Neuronal stem cell (in vitro differentiated cells): ENCODE measurements at places on chromosomes 11 and 22.

GRCh38 chr11:21461701-21462100 is 731.2 kb upstream of the ANO5 start:
- H3K4me3 ChIP-seq, result no peak overlapping the region
- H3K4me1 ChIP-seq, result no peaks in the 10 kb centered on the region
- no peaks in the 10 kb centered on the region for H3K27me3 ChIP-seq
- no peaks in the 10 kb centered on the region for H3K36me3 ChIP-seq
- H3K27ac ChIP-seq, result no peak overlapping the region

GRCh38 chr11:70364745-70365543 is 33.4 kb upstream of the CTTN start:
- peaks cover 91% of the 10 kb centered on the region for H3K36me3 ChIP-seq
- H3K27me3 ChIP-seq, result no peaks in the 10 kb centered on the region
- H3K27ac ChIP-seq, result no peak overlapping the region
- no peak overlapping the region for H3K4me3 ChIP-seq
- DNase-seq, result no peak

- peaks cover 2% of the 10 kb centered on the region for H3K4me1 ChIP-seq
- no peak for DNase-seq
- no peaks in the 10 kb centered on the region for H3K27me3 ChIP-seq
- no peak overlapping the region for H3K27ac ChIP-seq
These were observed 347.2 kb upstream of the B3GAT1 start for GRCh38 chr11:134759274-134759673.

GRCh38 chr11:30045921-30046577 is 29.2 kb upstream of the KCNA4 start:
- no peaks in the 10 kb centered on the region for H3K4me1 ChIP-seq
- no peaks in the 10 kb centered on the region for H3K36me3 ChIP-seq
- H3K27me3 ChIP-seq, result no peaks in the 10 kb centered on the region

- no peaks in the 10 kb centered on the region for H3K27me3 ChIP-seq
- no peak for DNase-seq
- no peak overlapping the region for H3K4me3 ChIP-seq
- no peaks in the 10 kb centered on the region for H3K36me3 ChIP-seq
- H3K4me1 ChIP-seq, result no peaks in the 10 kb centered on the region
- H3K27ac ChIP-seq, result no peak overlapping the region
These were observed 813.7 kb downstream of the NTM start for GRCh38 chr11:132184079-132184478.

DNA sequence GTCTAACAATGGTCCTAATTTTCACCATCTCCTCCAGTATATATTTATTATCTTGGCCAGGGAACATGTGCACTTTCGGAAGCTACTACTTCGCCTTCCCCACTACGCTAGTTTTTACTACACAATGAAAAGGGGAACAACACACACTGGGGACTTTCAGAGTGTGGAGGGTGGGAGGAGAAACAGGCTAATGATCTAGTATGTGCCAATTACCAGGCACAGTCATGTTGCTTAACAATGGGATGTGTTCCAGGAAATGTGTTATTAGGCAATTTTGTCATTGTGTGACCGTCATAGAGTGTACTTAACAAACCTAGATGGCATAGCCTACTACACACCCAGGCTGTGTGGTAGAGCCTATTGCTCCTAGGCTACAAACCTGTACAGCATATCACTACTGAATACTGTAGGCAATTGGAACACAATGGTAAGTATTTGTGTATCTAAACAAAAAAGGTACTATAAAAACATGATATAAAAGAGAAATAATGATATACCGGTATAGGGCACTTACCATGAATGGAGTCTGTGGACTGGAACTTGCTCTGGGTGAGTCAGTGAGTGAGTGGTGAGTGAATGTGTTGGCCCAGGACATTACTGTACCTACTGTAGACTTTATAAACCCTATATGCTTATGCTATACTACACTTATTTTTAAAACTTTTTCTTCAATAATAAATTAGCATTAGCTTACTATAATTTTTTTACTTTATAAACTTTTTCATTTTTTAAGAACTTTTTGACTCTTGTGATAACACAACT is 20.1 kb upstream of the CUL5 start:
- H3K27ac ChIP-seq, result no peak overlapping the region
- H3K4me3 ChIP-seq, result no peak overlapping the region
- no peak for DNase-seq
- H3K36me3 ChIP-seq, result no peaks in the 10 kb centered on the region

DNA sequence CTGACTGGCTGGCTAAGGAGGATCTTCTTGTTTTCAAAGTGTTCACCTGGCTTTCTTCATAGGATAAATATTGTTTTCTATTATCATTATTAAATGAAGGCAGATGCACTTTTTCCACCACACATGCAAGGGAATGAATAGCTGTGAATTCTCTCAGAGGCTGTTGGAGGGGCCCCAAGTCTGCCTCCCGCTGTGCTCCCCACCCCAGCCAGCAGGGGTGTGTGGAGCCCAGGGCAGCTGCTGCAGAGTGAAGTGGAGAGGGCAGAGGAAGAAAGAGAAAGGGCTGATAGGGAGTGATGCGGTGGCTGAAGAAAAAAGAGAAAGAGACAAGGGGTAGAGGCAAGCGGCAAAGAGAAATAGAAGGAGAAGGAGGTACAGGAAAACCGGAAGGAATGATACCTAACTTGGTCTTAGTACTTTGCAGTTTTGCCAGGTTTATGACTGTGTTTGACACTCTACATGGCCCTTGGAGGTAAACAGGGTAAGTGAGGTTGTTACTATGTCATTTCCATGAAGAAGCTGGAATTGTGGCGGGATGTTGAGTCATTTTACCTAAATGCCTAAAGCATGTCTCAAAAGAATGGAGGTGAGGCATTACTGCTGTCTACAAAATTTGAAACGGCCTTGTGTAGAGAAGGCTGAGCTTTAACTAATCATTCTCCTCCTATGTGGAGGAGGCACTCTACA is 145.7 kb upstream of the B3GAT1 start:
- H3K36me3 ChIP-seq, result no peaks in the 10 kb centered on the region
- no peak overlapping the region for H3K27ac ChIP-seq
- peaks cover 4% of the 10 kb centered on the region for H3K4me1 ChIP-seq
- DNase-seq, result no peak
- H3K27me3 ChIP-seq, result no peaks in the 10 kb centered on the region

GRCh38 chr11:101718402-101718801 is 134.6 kb upstream of the TRPC6 start:
- H3K27me3 ChIP-seq, result no peaks in the 10 kb centered on the region
- no peaks in the 10 kb centered on the region for H3K4me1 ChIP-seq

GRCh38 chr11:134266841-134267251 is 9.3 kb upstream of the GLB1L3 start:
- H3K27ac ChIP-seq, result no peak overlapping the region
- H3K4me3 ChIP-seq, result no peak overlapping the region
- H3K27me3 ChIP-seq, result peaks cover 12% of the 10 kb centered on the region
- no peak for DNase-seq
- peaks cover 5% of the 10 kb centered on the region for H3K4me1 ChIP-seq

DNA sequence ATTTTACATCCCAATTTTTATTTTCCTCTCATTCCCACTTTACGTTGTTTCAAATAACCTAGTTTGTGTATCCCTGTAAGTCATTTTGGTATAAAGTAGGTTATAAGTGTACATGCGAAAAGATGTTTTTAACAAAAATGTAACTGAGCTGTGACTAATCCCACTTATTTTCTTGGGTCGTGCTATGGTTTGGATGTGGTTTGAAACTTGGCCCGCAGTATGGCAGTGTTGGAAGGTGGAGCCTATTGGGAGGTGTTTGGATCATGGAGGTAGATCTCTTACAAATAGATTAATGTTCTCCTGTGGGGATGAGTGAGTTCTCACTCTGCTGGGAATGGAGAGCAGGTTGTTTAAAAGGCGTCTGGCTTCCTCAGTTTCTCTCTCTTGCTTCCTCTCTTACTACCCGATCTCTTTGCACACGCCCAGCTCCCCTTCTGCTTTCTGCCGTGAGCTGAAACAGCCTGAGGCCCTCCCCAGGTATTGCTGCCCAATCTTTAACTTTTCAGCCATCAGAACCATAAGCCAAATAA is 7.2 kb downstream of the RPL27A start:
- H3K4me1 ChIP-seq, result peaks cover 2% of the 10 kb centered on the region
- H3K36me3 ChIP-seq, result peaks cover 36% of the 10 kb centered on the region
- H3K4me3 ChIP-seq, result no peak overlapping the region
- DNase-seq, result no peak

DNA sequence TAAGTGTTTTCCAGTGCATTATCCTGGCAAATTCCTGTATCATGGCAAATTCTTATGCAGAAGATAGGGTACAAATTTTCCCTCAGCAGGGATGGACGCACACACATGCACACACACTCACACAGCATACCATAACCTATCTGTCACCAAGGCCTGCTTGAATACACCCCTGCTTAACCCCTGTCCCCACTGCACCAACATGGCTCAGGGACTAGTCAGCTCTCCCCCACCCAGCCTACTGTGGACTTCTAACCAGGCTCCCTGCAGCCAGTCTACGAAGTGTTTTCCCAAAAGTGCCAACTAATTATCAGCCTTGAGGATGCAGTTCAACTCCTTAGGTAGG is 63.1 kb downstream of the RAB30 start:
- H3K36me3 ChIP-seq, result no peaks in the 10 kb centered on the region
- H3K4me1 ChIP-seq, result peaks cover 19% of the 10 kb centered on the region
- H3K27me3 ChIP-seq, result no peaks in the 10 kb centered on the region
- H3K4me3 ChIP-seq, result no peak overlapping the region

- DNase-seq, result peak; percentile 82
- no peaks in the 10 kb centered on the region for H3K27me3 ChIP-seq
- no peak overlapping the region for H3K4me3 ChIP-seq
- H3K4me1 ChIP-seq, result peaks cover 16% of the 10 kb centered on the region
- peaks cover 39% of the 10 kb centered on the region for H3K36me3 ChIP-seq
These were observed 13.1 kb downstream of the EEF1G start for GRCh38 chr11:62560566-62561103.

- no peak overlapping the region for H3K4me3 ChIP-seq
- H3K27ac ChIP-seq, result no peak overlapping the region
- no peak for DNase-seq
- H3K4me1 ChIP-seq, result no peaks in the 10 kb centered on the region
- H3K27me3 ChIP-seq, result no peaks in the 10 kb centered on the region
- H3K36me3 ChIP-seq, result peaks cover 2% of the 10 kb centered on the region
These were observed 163.4 kb upstream of the SYN3 start for GRCh38 chr22:33221568-33221967.

GRCh38 chr11:8719211-8719649 is 36.6 kb downstream of the RPL27A start:
- DNase-seq, result no peak
- H3K27ac ChIP-seq, result no peak overlapping the region
- H3K4me1 ChIP-seq, result peaks cover 31% of the 10 kb centered on the region
- no peaks in the 10 kb centered on the region for H3K27me3 ChIP-seq

GRCh38 chr11:72985645-72986044 is 156.5 kb downstream of the FCHSD2 start:
- H3K4me3 ChIP-seq, result no peak overlapping the region
- H3K4me1 ChIP-seq, result peaks cover 3% of the 10 kb centered on the region
- no peak for DNase-seq
- no peaks in the 10 kb centered on the region for H3K27me3 ChIP-seq

GRCh38 chr11:121581607-121582006 is 128.8 kb upstream of the SORL1-AS1 start:
- peaks cover 17% of the 10 kb centered on the region for H3K4me1 ChIP-seq
- H3K36me3 ChIP-seq, result peaks cover 9% of the 10 kb centered on the region
- no peak overlapping the region for H3K27ac ChIP-seq
- H3K27me3 ChIP-seq, result no peaks in the 10 kb centered on the region
- H3K4me3 ChIP-seq, result no peak overlapping the region

GRCh38 chr22:35085621-35086020 is 19.7 kb downstream of the ISX start:
- H3K4me1 ChIP-seq, result no peaks in the 10 kb centered on the region
- DNase-seq, result no peak
- no peak overlapping the region for H3K27ac ChIP-seq
- H3K27me3 ChIP-seq, result no peaks in the 10 kb centered on the region
- no peaks in the 10 kb centered on the region for H3K36me3 ChIP-seq

GRCh38 chr11:120914601-120915000 is 109.3 kb upstream of the TBCEL start:
- DNase-seq, result no peak
- H3K36me3 ChIP-seq, result no peaks in the 10 kb centered on the region
- peaks cover 2% of the 10 kb centered on the region for H3K4me1 ChIP-seq

DNA sequence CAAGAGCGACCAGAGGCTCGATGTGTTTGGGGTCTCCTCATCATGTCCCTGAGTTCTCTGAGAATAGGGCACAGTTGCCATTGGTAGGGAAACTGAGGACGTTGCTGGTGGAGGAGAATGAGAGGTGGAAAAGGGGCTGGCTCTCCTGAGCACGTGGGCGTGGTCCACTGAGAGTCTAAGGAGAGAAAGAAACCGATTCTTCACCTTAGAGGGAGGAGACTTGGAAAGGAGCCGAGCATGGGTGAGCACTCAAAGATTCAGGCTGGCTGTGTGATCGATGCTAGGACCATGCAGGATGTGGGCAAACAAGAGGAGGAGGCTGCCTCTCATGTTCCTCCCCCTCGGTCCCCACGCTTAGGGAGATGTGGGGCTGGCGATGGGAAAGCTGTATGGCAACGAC is 19.8 kb upstream of the TLCD5 start:
- no peak for DNase-seq
- peaks cover 7% of the 10 kb centered on the region for H3K4me1 ChIP-seq
- H3K4me3 ChIP-seq, result no peak overlapping the region
- no peaks in the 10 kb centered on the region for H3K27me3 ChIP-seq

DNA sequence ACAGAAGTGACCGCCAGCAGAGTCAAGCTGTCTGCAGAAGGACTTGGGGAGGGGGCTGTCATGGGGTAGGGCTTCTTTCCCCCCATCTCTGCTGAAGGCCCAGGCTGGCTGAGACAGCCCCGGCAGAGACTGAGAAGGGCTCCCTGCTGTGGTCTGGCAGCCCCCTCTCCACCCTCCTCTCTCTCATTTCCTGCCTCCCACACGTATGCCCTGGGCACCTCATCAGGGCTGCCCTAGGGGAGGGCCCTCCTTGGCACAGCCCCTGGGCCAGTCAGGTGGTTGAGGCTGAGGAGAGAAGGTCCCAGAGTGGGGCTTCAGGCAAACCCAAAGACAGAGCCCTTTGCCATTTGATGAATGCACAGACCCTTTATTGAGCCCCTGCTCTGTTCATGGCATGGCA is 3.6 kb downstream of the RASD2 start:
- H3K27ac ChIP-seq, result no peak overlapping the region
- peaks cover 4% of the 10 kb centered on the region for H3K4me1 ChIP-seq
- H3K4me3 ChIP-seq, result no peak overlapping the region
- H3K27me3 ChIP-seq, result peaks cover 86% of the 10 kb centered on the region

- peaks cover 17% of the 10 kb centered on the region for H3K4me1 ChIP-seq
- DNase-seq, result no peak
- no peak overlapping the region for H3K27ac ChIP-seq
- H3K27me3 ChIP-seq, result no peaks in the 10 kb centered on the region
These were observed 8.3 kb downstream of the MLC1 start for GRCh38 chr22:50076646-50077535.

DNA sequence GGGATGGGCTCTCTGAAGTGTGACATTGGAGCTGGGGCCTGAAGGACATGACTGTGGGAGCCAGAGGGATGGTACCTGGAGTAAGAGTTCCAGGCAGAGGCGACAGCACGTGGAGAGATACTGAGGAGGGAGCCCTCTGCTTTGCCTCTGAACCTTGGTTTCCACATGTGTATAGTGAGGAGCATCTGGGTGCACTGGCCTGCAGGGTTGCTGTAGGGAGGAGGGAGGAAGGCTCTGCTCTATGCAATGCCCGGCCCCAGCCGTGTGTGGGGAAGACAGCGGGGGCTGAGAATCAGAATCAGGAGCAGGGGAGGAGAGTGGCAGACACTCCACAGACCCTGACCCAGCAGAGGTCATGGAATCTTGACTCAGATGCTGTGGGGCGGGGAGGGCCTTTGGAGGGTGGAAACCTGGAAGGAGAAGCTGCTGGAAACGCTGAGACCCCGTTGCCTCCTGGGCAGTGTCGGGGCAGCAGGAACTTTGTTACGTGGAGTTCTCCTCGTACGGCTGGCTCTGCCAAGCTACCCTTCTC is 4.0 kb downstream of the SCYL1 start:
- no peak overlapping the region for H3K4me3 ChIP-seq
- DNase-seq, result no peak
